Activated gamma-delta T cell treated with anti-CD3 and anti-CD28 coated beads, Interleukin-2, amount 50 U/mL, for 16 hours (primary cell): ENCODE measurements at places on chromosomes 1 and 21.

GRCh38 chr1:60068393-60069045 lies 5.1 kb downstream of the C1orf87 start:
- no peak for DNase-seq

DNA sequence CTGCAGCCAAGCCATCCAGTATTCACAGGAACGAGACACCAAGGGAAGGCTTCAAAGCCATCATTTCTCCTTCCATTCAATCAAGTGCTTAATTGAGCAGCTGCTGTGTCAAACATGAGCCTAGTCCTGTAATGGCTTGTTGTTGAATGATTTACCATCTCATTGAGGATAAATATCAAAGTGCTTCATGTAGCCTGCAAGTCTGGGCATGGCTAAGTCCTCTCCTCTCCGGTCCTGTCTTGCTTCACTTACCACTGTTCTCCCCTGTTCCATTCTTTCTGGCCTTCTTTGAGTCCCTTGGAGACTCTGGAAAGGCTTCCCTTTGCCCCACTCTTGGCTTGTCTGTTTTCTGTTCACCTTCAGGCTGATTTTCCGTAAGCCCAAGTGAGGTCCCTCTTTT lies 279.8 kb downstream of the PBX1 start:
- DNase-seq, result no peak

- DNase-seq, result no peak
These were observed 614.3 kb downstream of the NCAM2 start for GRCh38 chr21:21612466-21612865.

- peak; percentile 10 for DNase-seq
These were observed at the start of gene RIIAD1 for GRCh38 chr1:151720974-151721787. TSS of gene RIIAD1 (plus strand) at chr1:151721522. CDS start at chr1:151721537, 15 bp downstream.

DNA sequence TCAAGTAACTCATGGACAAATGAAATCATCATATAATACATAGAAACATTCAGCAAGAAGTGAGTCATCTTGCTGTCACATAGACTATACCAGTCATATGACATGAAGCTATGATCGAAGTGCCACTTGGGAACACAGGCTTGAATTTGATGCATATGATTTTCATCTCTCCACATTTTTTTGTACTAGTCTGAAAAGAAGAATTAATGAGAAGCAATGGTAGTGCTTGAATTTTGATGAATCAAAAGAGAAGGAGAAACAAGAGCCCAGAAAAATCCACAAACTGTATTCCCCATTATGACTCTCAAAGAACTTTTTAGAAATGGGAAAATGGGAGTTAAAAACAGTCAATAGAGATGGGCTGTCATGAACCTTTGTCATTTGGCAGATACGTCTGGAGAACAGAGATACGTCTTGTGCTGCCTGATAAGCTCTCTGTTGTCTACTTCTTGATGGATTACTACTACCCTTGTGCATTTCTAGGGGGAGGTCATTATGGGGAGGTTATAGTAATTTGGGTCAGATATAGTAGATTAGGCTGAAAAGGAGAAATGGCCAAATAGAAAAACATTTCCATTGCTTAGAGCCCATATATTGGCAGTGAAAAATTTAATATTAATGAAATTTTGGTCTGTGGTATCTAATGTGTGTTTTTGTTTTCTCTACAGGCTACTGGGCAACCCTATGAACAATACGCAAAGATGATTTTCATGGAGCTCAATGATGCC lies 8.0 kb upstream of the LEPR start:
- no peak for DNase-seq

DNA sequence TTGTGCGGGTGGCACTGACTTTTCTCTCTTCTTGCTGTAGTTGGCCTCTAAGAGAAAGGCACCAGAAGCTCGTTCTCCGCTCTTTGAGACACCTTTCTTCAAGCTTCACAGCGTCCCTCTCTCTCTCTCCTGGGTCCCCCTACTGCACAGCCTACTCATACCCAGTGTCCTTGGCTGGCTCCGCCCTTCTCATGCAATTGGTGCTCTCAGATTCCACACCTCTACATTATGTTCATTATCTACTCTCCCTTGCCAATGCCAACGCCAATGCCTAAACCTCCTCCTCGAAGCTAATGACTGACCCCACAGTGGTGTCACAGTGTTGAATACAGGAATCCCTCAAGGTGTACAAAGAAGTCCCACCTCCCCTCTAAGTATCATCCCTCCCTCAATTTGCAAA lies 4.8 kb upstream of the DNAJC28 start:
- DNase-seq, result no peak

- no peak for DNase-seq
These were observed 269.2 kb downstream of the SDCCAG8 start for GRCh38 chr1:243525085-243525487.
